ENCODE measurements at places on chromosomes 1 and 21.

DNA sequence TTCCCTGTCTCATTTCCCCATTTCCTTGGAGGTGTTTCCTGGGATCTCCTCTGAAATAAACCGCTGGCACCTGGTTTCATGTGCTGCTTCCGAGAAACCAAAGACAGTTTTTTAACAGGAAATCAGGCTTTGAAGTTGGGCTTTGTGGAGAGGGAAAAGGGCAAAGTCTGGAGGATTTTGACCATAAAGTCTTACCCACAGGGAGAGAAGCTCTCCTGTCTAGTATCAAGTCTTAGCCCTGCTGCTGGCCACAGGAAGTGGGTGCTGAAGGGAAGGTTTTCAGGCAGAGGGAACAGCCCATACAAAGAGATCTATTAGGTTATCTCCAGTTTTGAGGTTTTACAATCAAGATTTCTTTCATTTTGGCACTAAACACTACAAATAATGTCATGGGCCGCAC is 29.3 kb downstream of the SLC5A9 start:
- DNase-seq, result no peak

GRCh38 chr21:38810034-38810825 is 4.5 kb downstream of the ETS2 start:
- DNase-seq, result no peak

DNA sequence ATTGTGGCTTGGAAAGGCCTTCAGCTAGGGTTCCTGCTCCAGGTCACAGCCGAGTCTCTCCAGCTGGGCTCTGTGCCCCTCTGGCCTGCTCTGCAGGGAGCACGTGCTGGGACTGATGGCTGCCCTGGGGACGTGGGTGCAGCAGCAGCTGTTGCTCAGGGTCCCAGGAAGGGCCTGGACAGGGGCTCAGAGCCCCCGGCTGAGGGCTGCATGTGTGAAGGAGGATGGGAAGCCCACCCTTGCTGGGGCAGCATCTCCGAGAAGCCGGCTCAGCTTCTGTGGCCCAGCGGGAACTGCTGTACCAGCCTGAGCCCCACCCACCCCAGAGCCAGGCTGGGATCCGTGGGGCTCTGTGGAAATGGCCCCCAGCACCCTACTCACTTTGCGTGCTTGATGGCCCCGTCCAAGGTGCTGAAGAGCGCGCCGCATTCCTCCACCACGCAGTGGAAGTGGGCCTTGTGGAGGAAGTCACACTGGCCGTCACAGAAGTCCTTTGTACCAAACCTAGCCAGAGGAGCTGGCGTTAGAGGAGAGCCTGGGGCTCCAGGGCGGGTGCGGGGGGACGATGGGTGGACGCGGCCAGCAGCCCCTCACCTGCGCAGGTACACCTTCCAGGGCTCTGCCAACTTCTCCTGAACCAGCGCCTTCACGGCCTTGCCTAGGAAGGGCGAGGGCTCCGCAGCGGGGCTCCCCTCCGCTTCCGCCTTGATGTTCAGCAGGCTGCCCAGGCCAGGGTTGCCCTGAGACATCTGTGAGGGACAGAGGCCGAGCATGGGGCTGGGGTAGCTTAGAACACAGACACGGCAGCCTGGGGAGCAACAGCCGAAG is 147.5 kb downstream of the CASZ1 start:
- no peak for DNase-seq

- DNase-seq, result no peak
Observed at GRCh38 chr1:230381049-230381467, 45.1 kb downstream of the PGBD5 start.

DNA sequence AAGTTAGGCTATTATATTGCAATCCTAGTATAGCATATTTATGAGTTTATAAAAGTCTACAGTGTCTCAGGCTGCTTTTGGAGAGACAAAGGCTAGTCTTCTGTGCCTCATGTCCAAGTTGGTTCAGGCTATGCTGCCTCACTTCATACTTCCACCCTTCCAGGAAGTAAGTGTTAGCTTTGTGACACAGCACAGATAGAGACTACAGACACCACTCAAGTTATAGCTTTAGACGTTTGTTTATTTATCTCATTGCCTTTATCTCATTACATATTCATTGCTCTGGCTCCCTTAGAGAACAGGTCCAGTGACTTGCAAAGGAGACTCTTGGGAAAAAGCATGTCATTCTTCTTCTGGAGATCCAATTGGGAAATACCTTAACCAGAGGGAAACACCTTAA is 22.6 kb upstream of the GBP4 start:
- DNase-seq, result no peak

- no peak for DNase-seq
Observed at GRCh38 chr1:54356680-54357147, 49.5 kb downstream of the SSBP3 start.

DNA sequence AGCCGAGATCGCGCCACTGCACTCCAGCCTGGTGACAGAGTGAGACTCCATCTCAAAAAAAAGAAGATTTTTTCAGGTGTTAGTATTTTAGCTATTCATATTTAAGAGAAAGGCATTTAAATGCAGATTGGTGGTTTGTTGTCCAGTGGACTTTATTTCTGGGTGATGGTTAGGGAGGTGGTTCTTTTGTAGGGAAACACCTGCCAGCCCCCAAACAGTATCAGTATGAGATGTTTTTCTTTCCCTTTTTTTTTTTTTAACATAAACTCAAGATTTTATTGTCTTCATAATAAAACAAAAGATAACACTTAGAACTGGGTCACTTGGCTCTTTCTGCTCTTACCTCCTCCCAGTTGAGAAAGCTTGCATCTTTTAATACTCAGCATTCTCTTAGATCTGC is 9.9 kb downstream of the CCDC18 start:
- DNase-seq, result no peak

DNA sequence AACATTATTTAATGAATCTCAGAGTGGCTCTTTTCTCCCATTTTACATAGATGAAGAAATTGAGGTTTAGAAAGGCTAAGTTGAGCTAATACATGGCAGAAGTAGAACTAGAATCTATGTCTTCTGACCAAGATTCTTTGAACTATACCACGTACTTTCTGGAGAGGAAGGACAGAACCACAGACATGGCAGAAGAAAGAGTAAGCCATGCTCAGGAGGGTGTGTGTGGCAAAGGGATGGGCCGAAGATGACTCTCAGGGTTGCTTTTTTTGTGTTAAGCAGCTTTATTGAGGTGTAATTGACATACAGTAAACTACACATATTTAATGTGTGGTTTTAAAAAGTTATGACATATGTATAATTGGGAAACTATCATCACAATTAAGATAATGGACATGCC is 69.5 kb downstream of the PEX14 start:
- DNase-seq, result no peak

DNA sequence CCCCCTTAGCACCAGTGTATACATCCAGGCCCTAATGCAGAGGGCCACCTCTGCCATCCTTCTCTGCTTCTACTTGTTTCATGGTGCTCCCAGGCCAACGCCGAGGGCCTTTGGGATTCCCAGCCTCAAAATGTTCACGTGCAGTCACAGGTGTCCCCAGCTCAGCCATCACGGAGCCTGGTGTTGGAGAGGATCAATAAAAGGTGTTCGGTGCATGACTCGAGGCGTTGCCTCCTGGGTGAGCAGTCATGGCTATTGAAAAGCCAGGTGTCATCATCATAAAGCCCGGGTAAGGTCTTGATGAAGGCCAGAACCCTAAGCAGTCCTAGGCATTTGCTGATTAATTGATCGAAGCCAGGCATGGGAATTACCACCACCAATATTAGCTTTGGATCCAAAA is 76.1 kb downstream of the ABCA4 start:
- DNase-seq, result no peak

DNA sequence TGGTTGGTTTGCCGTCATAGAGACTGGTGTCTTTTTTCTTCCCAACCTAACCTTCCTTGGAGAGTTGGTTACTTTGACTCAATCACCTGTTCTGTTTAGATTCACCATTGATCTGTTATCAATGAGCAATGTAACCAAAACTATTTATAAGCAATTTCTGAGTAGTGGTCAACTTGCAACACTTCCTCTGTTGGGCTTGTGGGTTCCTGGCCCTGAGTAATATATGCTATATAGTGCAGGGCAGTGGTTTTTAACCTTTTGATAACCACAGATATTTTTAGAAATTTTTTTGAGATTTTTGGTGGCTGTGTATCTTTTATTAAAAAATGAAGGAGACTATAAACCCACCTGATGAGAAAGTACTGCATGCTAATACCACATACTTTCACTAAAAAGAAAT is 9.4 kb upstream of the XCL1 start:
- DNase-seq, result no peak

DNA sequence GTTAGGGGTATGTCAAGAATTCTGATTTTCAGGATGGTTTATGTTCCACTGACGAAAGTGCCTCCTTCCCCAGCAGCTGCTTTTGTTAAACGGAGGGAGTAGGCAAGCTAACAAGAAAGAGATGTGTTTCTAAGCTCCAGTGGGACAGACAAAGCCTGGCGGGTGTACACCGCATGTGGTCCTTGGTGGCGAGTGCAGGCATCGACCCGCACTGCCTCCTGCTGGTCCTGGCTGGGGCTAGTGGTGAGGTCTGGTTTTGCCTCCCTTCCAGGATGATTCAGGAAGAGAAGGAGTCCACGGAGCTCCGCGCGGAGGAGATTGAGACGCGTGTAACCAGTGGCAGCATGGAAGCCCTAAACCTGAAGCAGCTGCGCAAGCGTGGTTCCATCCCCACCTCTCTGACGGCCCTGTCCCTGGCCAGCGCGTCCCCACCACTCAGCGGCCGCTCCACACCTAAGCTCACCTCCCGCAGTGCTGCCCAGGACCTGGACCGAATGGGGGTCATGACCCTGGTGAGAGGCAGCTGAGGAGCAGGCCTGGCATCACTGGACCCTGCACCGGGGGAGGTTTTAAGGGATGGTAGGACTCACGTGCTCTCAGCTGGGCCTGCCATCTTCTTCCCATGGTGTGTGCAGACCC is 29.0 kb downstream of the PPFIA4 start:
- no peak for DNase-seq

DNA sequence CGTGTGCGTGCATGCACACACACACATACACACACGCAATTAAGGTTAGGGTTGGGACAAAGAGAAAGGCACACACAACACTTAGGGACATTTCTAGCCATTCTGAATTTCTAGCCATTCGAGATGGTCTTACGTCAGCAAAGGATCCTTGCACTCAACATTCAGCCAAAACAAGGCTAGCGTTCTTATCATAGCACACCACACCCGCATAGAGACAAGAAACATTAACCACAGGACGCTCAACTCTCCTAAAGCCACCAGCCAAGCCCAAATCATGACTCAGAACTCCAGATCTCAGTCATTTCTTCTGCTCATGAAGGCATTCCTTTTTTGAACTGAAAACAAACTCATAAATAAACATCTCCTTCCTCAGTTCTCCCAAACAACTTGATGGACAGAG is 106.8 kb downstream of the LMO4 start:
- no peak for DNase-seq

GRCh38 chr1:111496398-111496797 is 7.0 kb downstream of the ADORA3 start:
- no peak for DNase-seq

DNA sequence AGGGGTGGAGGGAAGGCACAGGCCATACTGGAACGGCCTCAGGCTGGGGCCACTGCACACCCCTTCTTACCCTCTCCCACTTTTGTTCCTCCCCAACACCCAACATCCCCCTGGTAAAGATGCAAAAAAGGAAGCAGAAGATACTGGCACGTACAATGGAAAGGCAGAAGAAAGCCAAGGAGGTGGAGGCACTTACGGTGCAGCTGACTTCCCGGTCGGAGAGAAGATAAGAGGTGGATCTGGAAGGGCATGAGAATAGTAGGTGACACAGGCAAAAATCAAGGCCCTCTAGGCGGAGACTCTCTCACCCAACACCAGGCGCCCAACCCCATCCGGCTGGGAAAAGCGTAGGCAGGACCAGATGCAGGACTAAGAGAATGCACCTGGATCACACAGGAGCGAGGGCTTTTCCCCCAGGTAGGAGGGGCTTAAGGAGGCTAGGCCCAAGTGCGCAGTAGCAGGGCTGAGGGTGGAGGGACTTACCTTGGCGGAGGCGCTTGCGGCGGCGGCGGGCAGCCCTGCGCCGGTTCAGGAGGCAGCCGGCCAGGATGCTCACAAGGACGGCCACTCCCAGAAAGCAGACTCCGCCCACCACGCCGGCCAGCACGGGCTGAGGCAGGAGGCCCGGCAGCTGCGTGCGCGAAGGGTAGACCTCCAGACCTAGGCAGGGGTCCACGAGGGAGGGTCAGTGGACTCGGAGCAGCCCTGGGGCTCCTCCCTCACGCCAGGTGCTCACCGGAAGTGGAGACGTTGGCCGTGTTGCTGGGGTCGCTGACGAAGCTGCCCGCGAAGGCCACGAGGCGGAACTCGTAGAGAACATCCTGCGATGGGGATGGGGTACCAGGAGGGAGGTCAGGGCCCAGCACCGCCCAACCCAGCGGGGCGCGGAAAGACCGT is 4.1 kb upstream of the TAGLN2 start:
- DNase-seq, result no peak

GRCh38 chr1:231420299-231420958 is 1.7 kb downstream of the EGLN1 start:
- no peak for DNase-seq

DNA sequence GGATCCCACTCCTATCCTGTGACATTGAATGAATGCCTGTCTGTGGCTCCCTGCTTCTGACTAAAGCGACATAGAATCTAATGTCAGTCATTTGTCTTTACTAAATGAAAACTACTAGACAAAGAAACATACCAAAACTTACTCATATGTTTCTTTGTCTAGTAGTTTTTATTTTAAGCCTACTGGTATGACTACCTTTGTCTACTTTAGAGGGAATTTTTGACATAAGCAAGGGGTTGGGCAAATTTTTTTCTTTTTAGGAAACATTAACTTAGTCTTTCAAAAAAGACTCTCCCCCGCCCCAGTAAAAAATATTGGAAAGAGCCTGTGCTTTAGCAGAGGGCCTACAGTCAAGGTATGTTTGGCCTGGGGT is 4.9 kb downstream of the NEK7 start:
- no peak for DNase-seq

DNA sequence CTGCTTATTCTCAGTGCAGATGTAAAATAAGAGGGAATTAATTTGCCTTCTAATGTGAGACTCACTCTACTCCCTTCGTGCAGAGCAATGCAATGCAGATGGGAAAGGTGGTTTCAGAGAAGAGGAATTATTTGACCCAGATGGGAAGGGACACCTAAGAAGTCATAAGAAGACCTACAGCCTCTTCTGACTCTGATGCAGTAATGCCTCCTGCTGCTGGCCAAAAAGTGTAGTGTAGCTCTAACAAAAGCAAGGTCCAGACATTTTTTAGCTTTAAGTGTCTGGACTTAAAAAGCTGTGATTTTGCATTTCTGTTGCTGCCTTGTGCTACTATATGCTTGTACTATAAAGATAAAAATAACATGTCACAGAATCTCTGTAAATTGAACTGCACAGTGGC is 501.4 kb downstream of the TTLL7 start:
- no peak for DNase-seq

- DNase-seq, result no peak
Observed at GRCh38 chr1:211986628-211987254, 48.6 kb downstream of the INTS7 start.

- DNase-seq, result no peak
Observed at GRCh38 chr1:154342132-154342531, 16.8 kb downstream of the ATP8B2 start.

Data from HCT116 (cell line).